ENCODE measurements at places on chromosomes 12 and 14.

GRCh38 chr14:36915081-36915480, 253.4 kb downstream of the PAX9 start:
- no peak for DNase-seq

DNA sequence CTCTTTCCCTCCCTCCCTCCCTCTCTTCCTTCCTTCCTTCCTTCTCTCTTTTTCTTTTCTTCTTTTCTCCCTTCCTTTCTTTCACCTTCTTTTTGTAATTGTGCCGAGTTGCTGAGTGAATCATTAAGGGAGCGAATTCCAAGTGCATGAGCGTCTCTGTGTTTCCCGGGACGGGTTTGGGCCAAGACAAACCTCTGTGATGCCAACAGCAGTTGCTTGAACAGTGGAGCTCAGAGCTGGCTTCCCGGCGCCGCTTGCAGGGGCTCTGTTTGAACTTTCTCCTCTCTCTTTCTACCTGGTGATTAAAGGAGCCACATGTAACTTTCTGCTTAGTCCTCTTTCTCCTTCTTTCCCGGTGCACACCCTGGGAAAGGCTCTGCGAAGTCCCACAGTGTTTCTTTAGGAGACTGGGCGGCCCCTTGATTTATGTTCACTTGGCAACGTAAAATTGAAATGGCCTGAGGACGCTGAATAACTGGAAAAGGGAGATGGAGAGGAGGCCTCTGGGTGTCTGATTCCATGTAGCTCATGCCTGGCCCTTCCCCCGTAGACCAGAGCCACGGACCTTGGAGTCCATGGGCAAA, 33.7 kb upstream of the MAP1LC3B2 start:
- DNase-seq, result peak; percentile 79

- no peak for DNase-seq
Observed at GRCh38 chr14:80942191-80942600, 658 bp upstream of the CEP128 start.

DNA sequence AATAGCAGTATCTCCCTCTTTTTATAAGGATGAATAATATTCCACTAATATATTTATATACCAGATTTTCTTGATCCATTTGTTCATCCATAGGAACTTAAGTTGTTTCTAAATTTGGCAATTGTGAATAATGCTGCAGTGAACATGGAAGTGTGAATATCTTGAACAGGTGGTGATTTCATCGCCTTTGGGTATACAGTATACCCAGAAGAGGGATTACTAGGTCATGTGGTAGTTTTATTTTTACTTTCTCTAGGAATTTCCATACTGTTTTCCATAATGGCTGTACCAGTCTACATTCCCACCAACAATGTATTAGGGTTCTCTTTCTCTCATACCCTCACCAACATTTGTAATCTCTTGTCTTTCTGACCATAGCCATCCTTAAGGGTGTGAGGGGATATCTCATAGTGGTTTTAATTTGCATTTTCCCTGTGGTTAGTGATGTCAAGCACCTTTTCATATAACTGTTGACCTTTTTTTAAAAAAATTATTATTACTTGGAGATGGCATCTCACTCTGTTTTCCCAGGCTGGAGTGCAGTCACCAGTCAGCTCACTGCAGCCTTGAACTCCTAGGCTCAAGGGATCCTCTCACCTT, 20.5 kb downstream of the PPHLN1 start:
- DNase-seq, result no peak

GRCh38 chr12:124745465-124745890, 118.2 kb downstream of the SCARB1 start:
- DNase-seq, result no peak

DNA sequence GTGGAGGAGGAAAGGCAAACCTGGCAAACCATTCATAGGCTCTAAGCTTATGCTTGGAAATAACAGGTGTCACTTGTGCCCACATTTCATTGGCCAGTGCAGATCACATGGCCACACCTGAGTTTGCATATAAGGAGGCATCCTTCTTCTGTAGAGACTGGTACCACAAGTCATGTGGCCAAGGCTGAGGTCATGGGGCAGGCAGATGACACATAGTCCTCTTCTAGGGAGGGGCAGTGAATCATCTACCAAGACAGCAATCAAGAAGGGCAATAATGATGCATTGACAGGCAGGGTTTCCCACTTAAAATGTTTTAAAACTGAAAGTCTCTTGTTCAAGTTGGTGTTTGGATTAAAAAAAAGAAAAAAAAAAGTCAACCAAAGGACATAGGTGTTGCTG, 77.3 kb downstream of the DAAM1 start:
- DNase-seq, result no peak
